ENCODE measurements at places on chromosomes 11 and 22.

DNA sequence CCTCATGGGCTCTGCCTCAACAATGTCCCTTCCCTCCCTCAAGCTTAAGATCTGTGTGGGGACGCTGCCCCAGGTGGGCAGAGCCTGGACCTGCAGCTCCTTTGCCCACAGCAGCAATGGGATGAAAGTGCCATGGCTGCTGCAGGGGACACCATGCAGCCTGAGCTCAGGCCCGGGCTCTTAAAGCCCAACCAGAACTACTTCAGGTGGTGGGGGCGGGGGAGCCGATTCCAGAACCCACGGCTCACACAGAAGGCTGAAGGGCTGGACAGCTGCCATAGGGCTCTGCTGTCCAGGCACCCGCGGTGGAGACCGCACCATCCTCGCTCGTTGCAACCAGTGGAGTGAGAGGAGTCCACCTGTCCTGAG is 12.5 kb downstream of the CHID1 start:
- no peak for DNase-seq

DNA sequence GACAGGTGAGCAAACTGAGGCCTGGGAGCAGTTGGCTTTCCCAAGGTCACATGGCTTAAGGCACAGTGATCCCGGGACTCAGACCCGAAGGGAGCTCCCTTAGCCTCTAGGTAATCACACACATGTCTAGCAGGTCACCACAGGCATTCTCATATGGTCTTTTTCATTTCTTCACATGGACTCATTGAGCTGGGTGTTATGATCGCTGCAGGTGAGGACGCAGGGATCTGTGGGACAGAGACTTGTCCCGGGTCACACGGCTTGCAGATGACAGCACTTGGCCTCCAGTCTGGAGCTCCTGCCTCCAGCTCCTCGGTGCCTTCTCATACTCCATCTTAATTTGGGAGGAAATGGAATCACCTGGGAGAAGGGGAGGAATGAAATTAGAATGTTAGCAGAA is 23.6 kb upstream of the CACNG2 start:
- DNase-seq = no peak

DNA sequence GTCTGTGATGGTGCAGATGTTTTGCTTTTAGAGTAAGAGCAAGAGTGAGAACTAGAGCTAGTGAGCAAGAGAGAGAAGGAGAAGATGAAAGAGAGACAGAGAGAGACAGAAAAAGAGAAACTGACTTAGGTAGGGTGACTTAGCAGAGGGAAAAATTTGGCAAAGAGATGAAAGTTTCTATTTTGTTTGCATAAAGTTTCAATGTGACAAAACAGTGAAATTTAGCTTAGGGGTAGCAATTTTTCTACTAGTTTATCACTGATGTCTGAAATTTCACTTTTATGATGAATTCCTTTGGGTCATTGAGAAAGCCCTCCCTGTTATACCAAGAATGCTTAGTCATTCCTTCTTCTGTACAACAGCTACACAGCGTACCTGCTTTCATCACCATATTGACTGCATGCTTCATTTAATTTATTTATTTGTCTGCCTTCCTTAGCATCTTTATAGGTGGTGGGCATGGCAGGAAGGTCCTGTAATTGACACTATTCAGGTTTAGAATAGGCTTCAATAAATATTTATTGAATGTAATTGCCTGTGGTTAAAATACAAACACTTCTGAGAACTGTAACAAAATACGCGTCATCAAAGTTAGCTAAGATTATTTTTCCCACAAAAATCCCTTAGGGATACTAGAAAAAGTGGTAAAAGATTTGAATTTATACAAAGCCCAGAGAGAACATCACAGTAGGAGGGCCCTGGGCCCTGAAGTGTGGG is 19.9 kb upstream of the CTSC start:
- DNase-seq = no peak

GRCh38 chr11:111532365-111532709 is 8.2 kb upstream of the LAYN start:
- no peak for DNase-seq

DNA sequence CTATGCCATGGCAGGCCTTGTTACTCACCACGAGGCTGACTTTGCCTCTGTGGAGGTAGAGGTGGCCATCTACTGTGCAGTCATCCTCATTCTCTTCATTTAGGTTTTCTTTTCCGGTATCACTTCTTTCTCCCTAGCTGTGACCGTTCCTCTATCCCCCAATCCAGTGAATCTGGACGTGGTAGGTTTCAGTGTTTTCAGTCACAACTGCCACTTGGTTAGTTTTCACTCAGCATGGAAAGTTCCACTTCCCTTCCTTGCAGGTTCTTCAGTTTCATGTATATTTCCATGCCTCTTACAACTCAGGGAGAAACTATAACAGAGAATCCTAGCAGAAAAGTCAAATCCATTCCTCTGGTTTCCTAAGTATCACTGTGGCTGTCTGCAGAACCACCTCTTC is 1.9 kb downstream of the HPS4 start:
- no peak for DNase-seq

- no peak for DNase-seq
Measured at GRCh38 chr11:134987223-134987768, 575.3 kb upstream of the B3GAT1 start.

GRCh38 chr11:122804796-122805195 is 33.5 kb upstream of the CRTAM start:
- no peak for DNase-seq

DNA sequence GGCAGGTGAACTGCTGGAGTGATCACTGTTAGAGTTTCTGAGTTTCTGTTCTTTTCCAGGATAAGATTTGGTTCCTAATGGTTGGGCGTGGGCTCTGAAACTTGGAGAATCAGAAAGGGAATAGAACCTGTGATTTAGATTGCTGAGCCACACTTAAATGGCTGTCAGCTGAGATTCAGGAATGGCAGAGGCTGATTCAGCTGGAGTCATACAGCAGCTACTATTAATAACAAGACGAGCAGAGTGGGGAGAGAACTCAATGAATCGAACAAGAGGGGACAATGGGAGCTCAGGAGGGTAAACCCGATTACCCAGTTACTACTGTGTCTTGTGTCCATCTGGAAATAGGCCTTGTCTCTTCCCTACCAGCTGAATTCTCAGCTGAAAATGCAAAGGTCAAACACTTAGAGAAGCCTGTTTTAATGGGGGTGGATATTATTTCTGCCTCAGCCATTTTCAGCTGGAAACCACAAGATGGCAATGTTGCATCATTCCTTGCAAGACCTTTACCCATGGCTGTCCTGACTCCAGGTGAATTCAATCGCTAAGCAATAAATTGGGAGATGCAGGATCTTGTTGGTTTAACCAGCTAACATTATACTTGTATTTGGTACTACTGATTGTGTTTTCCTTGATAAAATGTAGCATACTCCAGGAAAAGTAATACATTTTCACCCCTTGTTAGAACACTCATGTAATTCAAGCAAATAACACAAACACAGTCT is 104.5 kb upstream of the RAG2 start:
- DNase-seq = no peak

DNA sequence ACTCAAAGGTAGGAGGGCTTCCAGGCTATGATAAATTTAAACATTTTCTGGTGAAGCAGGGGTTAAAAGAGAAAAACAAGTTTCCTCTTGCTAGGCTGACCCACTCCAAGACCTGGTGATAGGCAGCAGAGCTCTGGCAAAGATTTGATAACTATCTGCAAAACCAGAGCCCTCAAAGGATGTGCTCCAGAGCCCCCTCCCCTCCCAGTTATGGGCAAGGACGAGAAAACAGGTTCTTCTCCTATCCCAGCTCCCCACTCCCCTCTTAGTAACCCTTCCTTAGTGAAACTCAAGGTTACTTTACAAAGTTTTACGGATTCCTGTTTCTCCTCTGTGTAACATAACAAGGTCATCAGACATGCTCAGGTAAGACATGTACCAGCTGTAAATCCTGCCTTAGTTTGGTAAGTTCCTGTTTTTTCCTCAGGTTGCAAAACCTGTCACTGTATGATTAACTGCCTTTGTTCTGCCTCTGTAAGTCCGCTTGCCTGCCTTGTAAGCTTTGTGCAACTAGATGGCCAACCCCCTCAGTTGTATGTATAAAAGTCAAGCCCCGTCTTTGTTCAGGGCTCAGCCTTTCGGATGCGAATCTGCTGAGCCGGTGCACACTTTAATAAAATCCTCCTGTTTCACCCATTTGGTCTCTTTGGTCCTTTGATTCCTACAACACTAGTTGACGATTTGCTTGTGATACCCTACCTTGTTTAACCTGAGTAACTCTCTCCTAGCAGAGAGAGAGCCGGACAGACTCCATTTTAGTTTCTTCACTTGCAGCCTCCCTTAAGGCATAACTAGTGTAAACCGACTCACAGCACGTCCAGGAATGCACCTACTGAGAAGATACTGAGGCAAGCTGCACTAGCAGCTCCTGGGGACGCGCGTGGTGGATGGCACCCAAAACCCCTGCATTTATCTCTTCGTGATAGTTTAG is 13.9 kb downstream of the APOBEC3H start:
- no peak for DNase-seq

DNA sequence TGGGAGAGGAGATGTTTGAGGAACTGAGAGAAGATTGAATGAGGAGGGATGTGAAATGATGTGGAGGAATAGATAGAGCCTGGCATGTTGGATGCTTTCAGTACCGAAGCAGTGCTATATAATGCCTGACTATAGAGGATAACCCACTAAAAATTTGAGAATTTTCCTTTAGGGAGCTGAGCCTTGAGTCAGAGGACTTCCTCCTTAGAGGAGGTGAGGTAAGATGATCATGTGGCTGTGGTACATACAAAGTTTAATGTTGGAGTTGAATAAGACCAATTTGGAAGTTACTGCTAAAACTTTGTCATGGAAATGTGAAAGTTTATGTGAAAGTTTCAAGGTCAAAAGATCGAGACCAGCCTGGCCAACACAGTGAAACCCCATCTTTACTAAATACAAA is 66.9 kb downstream of the YAP1 start:
- DNase-seq = no peak

DNA sequence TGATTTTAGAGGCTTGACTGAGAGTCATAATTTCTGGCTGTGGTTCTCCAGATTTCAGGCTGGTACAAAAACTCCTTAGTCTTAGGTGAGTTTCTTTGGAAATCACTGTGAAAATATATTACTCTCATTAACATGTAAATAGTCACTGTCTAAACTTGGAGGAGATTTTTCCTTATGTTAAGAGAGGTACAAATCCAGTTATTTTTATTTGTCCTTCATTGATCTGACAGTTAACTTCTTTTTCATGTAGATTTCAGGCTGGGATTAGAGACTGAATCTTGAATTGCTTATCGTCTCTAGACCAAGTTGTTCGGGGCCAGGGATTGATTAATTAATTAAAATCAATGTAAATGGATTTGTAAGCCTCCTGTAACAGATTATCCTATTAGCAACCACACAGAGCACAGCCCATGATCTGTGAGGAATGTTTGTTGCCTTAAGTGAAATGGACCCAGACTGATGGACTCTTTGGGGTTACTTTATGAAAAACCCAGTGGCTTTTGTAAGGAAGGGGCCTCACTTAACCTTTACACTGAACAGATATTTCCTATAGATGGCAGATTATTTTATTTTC is 21.1 kb downstream of the TEAD1 start:
- no peak for DNase-seq

GRCh38 chr11:124867700-124868099 is 2.5 kb downstream of the ROBO3 start:
- no peak for DNase-seq

DNA sequence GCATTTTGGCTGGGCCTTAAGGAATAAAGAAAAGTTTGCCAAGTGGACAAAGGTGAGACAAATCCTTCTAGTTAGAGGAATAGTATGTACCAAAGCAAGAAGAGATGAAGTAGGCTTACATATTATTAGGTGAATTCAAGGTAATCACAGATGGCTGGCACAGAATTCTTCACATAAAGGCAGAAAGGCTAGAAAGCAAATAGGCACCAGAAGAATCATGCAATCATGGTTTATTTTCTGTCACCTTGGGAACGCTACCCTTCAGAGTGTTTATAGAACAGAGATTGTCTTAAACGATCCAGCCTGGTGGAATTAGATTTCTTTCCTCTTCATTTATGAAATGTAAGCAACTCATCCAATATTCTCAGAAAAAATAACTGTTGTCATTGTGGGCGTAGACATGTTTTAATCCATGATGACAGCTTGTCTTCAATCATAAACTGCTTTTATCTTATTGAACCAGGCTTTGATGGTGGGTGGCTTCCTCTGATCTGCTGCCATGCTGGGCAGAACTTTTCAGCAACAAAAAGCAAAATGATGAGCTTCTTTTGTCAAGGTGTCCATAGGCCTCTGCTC is 49.0 kb upstream of the CSNK2A3 start:
- no peak for DNase-seq

DNA sequence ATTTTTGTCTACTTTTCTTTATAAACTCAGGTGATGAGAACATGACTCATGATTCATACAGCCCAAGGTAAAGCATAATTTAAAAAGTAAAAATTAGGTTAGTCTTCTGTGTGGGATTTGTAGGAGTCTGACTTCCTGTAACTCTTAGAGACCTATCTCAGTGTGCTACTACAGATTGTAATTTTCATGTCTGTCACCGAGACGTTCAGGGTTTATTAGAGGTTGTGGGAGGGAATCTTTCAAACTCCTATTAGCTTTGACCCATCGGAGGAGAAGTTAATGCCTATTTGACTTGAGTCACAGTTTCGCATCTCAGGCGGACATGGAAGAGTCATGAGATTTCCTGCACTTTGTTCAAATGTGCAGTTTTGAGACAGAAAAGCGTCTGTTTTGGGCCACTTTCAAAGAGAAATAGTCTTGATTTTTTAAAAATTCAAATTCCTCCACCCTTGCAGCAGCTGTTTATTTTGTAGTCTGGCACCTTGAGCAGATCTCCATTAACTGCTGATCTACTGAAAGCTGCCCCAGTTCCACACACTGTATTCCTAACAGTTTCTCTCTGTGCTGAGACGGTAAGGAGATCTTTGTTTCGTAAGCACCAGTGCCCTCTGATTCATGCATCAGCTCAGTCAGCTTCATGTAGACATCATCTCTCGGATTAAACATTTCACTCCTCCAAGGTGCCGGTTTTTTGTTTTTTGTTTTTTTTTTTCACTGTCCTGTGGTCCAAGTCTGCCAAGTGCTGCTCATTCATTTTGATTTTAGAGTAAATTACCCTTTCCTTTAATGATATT is 24.3 kb downstream of the ALKBH3 start:
- no peak for DNase-seq

GRCh38 chr11:100918551-100919500 is 210.8 kb downstream of the PGR start:
- DNase-seq = no peak

DNA sequence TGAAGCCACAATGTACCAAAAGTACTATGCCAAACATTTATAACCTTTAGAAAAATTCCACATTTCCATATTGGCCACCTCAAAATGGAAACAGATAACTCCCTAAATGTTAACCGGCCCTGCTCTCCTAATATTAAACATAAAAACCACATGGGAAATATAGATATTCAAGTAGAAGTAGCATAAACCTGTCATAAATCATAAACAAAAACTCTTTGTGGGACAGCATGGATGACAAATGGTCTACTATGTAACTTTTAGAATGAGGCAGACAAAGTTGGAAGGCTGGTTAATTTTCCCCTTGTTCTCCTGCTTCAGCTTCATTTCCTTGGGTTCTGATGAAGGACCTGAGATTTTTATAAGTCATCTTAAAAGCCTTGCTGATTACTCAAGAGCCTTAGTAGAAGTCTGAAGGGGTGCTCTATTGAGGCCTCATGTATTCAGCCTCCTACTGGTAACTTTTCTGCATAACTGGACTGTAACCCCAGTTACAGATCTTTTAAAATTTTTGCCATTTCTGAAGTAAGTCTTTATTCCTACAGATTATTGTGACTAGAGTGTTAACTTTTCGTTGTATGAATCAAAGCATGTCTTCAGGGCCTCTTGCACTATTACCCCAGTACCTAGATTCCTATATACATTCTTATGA is 116.4 kb downstream of the STIM1 start:
- DNase-seq = no peak

All from stimulated activated CD4-positive, alpha-beta T cell treated with anti-CD3 and anti-CD28 coated beads, Interleukin-15, amount 100 ng/mL, for 1 hour (primary cell).